Naive thymus-derived CD8-positive, alpha-beta T cell (primary cell): ENCODE measurements at places on chromosomes 7 and 10. TPM values are rescaled to one million over a fixed set of nuclear protein-coding genes. Genes with fewer than 3 reads are reported as not detected.

TMUB1 gene
- 41.8 TPM for total RNA-seq

CLDN4 gene
- not detected for total RNA-seq

PLA2G12B gene
- total RNA-seq = not detected

ATXN7L1 gene
- total RNA-seq = 35.1 TPM

DNA sequence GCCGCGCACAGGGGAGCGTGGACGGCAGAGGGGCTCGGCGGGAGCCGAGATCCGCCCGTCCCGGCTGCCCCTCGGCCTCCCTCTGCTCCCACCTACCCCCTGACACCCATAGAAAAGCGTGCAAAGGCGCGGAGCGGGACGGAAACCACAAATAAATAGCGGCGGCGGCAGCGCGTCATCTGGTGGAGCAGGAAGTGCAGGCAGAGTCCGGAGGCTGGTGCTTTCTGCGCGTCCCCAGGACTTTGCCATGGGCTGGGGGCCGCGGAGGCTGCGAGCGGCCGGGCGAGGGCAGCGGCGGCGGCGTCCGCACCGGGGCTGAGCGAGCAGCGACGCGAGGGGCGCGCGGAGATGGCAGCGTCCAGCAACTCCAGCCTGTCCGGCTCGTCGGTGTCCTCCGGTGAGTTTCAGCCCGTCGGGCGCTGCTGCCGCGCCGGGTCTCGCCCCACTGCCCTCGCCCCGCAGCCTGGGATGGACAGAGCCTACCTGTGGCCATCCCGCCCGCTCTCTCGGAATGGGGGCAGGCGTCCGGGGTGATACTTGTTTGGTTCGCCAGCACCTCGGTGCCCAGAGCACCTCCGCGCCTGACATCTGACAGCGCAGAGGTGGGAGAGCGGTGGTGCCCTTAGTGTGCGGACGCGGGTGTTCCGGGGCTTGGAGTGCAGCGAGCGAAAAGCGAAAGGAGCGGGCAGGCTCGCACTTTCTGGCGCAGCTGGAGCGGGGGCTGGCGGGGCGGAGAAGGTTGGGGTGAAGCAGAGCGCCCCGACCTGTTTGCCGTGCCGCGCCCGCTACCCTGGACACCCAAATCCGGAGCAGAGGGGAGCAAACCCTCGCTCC is at the start of gene CHN2:
TSS of gene CHN2 (plus strand) at position 182 of the 834 bp plus-strand sequence.
- no peak within 1 kb of the TSS for H3K27ac ChIP-seq
- H3K4me1 ChIP-seq = peaks cover 20% of the 10 kb centered on the region
- H3K36me3 ChIP-seq = no peaks in the 10 kb centered on the region
- H3K27me3 ChIP-seq = peaks cover 36% of the 10 kb centered on the region
